ENCODE measurements at places on chromosomes 5 and 9.
A peak's percentile ranks its signal among the peaks of the same experiment; 100 is the strongest.

DNA sequence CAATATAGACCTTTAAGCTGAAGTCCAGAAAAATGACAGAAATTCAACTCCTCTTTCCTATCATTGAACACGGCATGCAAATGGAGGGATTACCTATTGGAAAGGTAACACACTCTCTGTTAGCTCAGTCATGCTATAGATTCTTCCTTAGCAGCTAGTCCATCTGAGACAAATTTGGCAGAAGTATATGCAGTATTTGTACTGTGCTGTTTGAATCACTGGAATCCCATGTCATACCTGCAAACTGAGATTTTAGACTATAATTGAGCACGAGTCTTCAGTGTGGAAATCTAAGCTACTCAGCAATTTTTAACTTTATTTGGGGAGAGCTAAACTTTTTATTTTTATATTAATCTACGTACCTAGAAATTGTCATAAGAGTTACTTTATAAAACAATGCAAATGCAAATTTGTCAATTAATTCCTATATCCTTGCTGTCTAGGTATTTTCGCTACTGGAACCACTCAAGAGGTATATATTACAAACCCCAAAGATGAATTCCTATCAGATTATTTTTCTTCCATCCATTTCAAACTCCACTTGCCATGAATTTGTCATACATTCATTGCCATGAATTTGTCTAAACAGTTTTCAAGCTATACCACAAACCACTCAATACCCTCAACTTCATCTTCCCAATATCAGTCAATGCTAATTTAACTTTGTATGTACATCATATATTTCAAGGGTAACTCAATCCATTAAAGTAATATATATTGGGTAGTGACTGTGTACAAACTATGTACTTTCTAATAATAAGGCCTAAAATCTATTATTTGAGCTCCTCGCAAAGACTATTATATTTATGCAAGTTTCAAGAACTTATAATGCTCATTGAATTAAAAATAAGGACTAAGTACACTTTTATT is 224.8 kb downstream of the MEF2C start:
- DNase-seq, result no peak

DNA sequence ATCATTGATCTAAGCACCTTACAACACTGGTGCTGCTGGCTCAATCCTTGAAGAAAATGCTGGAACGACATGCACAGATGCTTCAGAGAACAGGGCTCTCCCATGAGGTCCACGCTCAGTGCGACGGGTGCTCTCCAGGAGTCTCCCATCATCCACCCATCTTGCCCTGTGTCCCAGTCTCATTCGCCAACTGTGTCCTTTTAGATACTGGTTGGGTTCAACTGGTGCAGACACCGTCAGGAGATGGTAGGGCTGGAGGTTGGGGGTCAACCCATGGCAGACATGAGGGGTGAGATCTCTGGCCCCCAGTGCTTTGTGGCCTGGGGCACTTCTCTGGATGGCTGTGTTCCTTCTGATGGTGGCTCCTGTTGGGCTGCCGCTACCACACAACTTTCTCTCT is 1.6 kb upstream of the OBP2B start:
- no peak for DNase-seq

GRCh38 chr5:177494346-177495195 is 2.8 kb downstream of the PDLIM7 start:
- no peak for DNase-seq

DNA sequence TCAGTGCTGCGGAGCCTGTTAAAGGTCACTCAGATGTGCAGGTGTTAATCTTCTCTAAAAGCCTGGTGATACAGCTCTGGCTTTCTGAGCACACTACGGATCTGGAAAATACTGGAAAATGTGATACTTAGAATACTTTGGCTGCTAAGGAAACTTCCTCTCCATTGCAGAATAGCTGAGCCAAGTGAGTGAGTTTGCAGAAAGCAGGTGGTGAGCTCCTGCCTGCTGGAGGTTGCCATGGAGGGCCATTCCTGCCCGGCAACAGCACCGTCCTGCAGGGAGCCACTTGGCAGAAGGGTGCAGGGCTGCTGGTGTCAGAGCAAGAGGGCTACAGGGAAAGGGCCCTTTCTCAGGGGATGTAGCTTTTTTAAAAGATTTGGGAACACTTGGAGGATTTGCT is 40.7 kb downstream of the SECISBP2 start:
- peak; percentile 33 for DNase-seq

GRCh38 chr5:168159425-168159824 is 132.0 kb upstream of the WWC1 start:
- DNase-seq, result peak; percentile 29

GRCh38 chr9:123946101-123946821 is 16.3 kb upstream of the DENND1A start:
- DNase-seq, result no peak

GRCh38 chr5:55919625-55920024 is 68.5 kb downstream of the IL31RA start:
- DNase-seq, result no peak

DNA sequence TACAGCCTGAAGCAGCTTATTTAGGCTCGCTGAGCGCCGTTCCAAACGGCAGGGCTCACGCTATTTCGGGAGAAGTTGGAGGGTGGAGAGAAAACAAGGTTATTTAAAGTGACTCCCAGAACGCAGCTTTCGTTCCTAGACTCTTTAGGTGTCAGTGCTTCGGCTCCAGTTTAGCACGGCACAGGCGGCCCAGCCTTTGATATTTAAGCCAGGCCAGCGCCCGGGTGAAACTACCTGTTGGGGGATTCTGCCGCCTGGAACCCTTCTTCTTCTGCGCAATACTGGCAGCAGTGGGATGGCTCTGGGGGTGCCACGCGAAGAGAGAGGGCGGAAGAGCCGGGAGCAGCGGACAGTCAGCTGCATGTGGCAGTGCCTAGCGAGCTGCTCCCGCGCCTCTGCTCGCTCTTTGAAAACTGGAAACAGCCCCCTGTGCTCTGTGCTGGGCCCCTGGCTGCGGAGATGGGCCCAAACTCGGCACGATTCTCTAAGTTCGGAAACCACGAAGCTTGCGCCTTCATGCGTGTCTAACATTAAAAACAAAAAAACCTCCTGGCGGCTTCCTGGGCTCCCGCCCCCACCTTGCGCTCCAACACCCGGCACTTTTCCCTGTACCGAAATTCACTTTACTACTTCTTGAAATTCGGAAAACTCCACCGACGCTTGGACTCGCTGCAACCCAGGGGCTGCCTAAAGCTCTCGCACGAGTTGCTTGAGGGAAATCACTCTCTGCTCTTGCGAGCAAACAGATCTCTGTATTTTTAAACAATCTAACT is 34.6 kb upstream of the NFIB start:
- no peak for DNase-seq

GRCh38 chr9:128409978-128410377 is 10.7 kb upstream of the CERCAM start:
- no peak for DNase-seq

GRCh38 chr5:54860321-54860720 is 125.1 kb downstream of the ESM1 start:
- DNase-seq, result no peak

DNA sequence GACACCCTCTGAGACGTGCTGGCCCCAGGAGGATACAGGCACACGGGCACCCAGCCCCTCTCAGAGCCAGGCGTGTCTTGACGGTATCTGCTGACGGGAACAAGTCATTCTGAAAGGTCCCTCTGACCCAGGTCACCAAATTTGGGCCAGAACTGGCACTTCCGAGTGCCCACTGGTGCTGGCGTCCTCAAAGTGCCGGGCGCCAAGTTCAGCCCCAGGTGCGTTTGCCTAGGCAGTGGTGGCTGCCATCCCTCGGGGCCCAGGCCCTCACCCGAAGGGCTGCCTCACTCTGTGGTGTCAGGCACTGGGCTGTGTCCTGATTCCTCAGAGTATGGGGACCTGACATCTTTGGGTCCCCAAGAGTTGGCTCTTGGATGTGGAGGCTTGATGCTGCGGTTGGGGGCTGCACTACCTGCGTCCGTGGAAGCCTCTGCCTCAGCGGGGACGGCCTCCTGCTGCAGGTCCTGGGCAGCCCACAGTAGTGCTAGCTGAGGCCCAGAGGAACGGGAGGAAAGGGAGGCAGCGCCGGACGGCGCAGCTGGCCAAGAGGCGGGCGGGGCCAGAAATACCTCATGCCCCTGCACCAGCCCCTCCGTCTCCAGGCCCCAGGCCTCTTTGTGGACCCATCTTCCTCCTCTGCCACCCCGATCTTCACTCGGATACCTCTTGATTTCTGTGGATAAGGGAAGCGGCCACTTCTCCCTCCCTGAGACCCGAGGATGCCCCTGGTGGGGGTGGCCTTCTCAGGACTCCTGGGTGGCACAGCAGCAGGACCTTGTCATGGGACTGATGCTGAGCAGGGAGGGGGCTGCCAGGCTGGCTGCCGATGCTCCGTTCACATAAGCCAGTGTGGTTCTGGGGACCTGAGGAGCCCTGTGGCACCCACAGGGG is 109.4 kb upstream of the LMX1B start:
- DNase-seq, result no peak

- no peak for DNase-seq
Observed at GRCh38 chr9:87431837-87432236, 65.8 kb upstream of the DAPK1 start.

DNA sequence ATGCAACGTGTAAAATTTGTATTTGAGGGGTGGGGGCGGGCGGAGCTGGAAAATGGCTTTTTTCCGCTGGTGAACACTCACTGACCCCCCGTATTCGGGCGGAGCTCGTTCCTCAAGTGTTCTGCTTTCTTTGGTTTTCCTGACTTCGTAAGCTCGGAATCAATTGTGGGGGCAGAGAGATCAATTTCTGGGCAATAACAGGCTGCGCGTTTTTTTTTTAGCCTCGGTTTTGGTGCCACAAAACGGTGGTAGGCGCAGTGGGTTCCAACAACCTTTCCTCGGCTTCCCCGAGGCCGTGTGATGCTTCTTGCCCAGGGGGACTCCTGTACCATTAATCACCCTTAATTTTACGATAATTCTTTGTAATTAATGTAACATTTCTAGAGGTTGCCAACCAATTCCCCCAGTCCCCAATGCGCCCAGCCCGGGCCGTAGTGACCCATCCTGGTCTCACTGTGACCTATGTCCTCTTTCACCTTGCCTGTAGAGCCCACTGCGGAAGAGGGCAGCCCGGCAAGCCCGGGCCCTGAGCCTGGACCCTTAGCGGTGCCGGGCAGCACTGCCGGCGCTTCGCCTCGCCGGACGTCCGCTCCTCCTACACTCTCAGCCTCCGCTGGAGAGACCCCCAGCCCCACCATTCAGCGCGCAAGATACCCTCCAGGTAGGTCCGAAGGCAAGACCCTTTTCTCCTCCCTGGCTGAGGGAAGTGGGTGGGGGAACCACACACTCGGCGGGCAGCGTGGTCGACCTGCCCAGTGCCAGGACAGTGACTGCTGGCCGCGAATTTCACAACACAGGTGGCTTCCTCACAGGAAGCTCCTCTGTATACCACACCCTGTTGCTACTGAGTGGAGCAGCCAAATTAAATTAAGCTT is 3.7 kb downstream of the NR4A3 start:
- DNase-seq, result no peak

DNA sequence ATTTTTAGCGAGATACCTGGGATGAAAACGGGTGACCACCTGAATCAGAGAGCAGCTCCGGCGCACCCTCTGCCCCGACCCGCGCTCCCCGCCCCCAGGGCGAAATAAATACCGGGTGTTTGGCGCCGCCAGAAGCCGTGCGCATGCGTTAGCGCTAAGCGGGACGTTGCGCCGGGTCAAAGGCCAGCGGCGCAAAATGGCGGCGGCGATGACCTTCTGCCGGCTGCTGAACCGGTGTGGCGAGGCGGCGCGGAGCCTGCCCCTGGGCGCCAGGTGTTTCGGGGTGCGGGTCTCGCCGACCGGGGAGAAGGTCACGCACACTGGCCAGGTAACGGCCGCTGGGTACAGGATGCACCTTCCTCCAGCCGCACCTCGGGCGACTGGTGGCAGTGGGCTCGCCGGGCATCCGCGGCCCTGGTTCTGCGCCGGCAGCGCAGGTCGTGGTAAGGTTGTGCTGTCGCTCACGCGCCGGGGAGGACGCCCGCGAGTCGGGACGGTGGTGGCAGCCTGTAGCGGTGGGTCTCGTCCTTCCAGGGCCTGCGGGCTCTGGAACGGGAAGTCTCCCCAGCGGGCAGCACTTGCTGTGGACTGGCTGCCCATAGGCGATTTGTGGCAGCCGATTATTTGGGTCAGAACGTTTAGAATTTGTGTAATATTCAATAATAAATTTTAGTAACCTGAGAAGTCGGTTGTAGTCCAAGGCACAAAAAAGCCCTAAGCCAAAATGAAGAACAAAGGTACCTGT is at the start of gene NDUFS6:
Gene NDUFS6, plus strand, starts transcription at position 186 of the 745 bp plus-strand sequence. Its CDS starts 11 bp downstream, at position 197.
- DNase-seq, result peak; percentile 64

DNA sequence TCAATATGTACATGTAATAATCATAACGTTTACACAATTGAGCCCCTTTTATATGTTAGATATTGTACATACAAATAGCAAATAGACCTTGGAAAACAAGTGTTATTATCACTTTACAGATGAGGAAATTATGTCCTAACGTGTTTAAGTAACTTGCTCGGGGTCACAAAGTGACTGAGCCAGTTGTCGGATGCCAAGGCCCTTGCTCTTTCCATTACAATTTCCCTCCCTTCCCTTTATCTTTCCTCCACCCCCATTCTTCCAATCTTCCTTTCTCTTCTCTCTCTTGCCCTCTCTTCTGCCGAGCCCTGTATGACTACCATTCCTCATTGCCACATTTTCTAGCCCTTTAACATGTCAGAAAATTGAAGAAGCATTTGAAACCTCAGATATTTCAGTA is 34.4 kb upstream of the RAD23B start:
- DNase-seq, result no peak

DNA sequence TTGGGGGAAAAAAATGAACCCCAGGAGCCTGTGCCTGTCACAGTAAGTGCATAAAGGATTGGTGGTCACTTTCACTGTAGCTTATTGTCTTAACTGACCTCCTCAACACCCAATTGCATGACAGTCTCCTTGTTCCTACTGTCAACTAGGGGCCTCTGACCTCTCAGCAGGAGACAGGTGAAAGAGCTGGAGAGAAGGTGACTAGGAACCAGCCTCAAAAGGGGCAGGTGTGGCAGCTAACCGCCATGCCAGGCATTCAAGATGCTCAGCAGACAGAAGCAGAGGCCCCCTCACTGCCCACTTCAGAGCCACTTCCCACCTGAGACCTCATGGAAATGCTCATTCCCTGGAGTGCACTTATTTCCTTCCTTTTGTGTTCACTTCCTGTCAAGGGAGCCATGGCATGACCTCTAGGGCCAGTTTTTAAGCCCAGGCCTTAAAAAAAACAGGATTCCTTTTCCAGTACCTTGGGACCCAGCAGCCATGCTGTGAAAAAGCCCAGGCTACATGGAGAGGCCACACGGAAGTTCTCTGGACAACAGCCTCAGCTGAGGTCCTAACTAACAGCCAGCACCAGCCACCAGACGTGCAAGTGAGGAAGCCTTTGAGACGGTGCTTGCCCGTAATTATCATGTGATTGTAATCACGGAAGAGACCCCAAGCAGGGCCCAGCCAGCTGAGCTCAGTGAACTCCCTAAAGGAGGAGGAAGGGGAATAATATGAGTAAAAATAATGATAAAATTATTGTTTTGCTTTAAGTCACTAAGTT is 74.9 kb downstream of the NSUN2 start:
- no peak for DNase-seq

All from NCI-H1105 (cell line).